CD4-positive, alpha-beta T cell treated with Interferon alpha-2 for 1 hour (primary cell): ENCODE measurements at places on chromosomes 6 and 20.

DNA sequence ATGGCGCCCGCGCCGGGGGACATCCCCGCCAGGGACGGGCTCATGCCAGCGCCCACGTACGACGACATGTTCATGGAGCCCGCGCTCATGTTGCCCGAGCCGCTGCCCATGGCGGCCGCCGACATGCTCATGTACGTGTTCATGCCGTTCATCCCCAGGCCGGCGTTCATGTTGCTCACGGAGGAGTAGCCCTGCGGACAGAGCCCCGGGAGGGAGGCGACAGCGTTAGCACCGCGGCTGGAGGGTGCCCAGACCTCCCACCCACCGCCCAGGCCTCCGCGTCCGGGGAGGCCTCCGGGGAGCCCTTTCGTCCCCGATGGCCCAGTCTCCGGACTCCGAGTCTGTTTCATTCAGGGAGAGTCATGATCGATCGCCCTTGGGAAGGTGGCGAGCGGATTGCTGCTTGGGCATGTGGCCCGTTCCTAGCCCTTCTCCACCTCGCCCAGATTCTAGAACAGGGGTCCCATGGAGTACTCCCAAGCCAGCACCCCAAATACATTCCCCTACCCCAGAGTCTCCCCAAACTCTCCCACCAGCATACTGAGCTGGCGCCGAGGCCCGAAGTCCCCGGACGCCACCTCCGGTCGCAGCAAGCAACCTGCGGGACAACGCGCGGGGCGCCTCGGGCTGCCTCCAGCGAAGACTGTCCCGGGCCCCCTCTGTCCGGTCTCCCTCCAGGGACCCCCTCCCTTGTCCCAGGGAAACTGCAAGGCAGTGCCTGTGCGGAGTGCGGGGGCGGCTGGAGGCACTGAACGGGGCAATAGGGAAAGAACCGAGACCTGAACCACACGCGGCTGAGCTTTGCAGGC, 1.2 kb downstream of the FOXA2 start:
- no peak for DNase-seq

DNA sequence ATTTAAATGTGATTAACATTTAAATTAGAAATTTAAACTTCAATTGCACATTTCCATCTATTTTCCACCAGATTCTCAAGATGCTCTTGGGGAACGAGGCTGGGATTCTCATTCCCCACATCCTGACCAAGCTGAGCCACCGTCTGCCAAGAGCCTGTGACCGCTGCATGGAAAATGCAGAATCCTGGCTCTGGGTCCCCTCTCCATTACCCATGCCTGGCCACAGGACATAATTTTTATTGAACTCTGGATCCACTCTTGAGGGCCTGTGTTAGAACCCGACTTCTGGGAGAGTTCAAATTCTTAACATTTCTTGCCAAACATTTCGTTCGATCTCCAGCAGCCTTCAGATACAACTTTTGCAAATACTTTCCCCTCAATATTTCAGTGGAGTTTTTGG, 201.6 kb upstream of the SNX9 start:
- DNase-seq: no peak

- no peak for DNase-seq
These were observed 43.3 kb downstream of the TP53INP2 start for GRCh38 chr20:34747479-34747878.

GRCh38 chr6:105301756-105302616, 100.9 kb downstream of the PREP start:
- DNase-seq: no peak

- DNase-seq: no peak
These were observed 2.0 kb downstream of the NAA20 start for GRCh38 chr20:20019123-20019522.
